ENCODE measurements at places on chromosomes 6 and 20.
A peak's percentile ranks its signal among the peaks of the same experiment; 100 is the strongest.

DNA sequence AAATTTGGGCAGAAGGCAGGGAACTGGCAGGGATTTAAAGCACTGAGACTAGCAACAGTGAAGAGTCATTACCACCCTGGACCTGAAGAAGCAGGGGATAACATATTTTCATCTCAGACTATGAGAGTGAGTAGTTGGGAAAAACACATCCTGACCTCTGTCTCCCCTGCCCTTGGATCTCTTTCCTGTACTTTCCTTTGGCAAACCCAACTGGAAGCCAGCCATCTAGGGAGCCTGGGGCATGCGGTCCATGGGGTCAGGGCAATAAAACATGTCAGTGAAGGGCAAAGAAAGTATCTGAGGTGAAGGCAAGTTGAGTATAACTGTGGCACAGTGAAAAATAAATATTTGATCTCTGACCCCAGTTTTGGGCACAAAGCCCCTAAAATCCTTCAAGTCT, 698.2 kb downstream of the DOK5 start:
- DNase-seq = no peak

DNA sequence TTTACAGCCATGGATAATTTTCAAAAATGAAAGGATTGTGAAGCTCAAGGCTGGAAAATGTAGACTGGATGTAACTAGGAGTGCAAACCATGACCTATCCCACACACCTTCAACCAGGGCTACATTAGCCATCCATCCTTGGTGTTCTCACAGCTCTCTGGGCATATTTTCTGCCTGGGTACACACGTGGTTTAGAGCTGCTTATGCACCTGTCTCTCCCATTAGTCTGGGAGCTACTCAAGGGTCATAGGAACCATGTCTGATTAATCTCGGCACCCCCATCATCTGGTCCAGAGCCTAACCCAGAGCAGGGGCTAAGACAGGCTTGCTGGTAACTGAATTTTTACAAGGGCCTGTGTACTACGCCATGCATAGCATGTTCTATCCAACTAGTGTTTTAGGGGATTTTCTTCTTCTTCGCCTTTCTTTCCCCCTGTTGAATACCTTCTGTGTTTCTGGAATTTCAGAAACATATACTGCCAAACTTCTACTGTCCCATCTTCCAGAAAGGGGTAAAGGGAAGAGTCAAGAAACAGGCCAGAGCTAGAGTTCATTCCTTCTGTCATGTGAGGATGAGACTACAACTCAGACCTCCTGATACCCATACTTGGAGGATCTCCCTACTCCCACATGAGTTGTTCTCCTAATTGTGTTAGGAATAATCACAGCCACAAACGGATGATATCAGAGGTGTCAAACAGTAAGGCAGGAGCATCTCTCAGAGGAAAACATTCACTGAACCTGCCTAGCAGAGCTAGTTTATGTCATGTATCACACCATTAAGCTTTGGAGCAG, 25.4 kb upstream of the FAM83C start:
- DNase-seq = no peak

DNA sequence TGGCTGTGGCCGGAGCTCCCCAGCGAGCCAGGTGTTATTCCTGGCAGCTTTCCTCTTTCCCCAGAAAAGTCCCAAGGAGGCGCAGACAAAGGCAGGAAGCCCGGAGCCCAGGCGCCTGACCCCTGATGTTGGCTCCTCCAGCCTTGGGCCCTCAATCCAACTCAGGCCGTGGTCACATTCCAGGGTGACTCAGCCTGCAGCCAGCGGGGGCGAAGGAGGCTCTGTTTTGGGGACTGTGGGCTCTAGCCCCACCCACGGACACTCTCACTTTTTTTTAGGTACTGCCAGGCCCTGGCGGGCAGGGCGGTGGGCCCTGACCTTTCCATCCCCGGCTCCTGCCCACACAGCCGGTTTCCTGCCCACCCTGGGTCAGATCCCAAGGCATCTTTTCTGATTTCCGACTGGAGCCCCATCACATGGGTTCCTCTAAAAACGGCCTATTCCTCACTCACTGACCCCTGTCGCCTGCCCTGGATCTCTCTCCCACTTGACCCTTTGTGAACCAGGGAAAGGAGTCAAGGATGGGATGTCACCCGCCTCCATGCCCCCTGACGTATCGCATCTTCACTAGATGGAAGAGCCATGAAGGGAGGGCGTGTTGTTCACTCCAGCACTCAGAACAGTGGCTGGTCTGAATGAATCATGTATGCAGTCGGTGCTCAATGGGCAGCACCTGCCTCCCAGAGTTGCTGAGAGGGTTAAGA, 5.5 kb downstream of the PTGIS start:
- DNase-seq = no peak

- no peak for DNase-seq
These were observed 193.7 kb downstream of the SLC35F1 start for GRCh38 chr6:118100717-118101116.

DNA sequence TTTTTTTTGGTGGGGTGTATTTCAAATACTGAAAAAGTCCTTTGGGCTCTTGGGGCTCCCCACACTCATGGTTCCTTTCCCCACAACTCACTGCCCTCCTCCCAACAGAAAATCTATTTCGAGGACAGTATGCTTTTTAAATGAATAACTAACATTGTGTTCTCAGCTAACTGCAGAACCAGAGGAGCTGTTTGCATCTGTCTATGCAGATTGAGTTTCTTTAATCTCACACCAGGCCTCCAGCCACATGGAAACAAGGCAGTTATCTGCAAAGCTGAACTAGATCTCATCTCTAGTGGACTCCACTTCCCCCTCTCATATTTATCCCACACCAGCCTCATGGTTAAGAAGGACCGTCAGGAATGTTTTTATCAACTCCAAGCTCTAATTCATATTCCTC, 955.1 kb downstream of the KIF16B start:
- no peak for DNase-seq

GRCh38 chr6:125918681-125919566, 37.6 kb upstream of the HINT3 start:
- DNase-seq = peak; percentile 37

- no peak for DNase-seq
These were observed 11.1 kb upstream of the SLC22A23 start for GRCh38 chr6:3467996-3468395.

GRCh38 chr6:122902326-122902725, 93.7 kb upstream of the CLVS2 start:
- DNase-seq = no peak

GRCh38 chr20:1479831-1480595, 11.2 kb downstream of the SIRPB2 start:
- DNase-seq = no peak
